ENCODE measurements at places on chromosomes 16 and 17.

GRCh38 chr16:30748634-30749445 lies 615 bp downstream of the PHKG2 start:
- DNase-seq, result no peak

DNA sequence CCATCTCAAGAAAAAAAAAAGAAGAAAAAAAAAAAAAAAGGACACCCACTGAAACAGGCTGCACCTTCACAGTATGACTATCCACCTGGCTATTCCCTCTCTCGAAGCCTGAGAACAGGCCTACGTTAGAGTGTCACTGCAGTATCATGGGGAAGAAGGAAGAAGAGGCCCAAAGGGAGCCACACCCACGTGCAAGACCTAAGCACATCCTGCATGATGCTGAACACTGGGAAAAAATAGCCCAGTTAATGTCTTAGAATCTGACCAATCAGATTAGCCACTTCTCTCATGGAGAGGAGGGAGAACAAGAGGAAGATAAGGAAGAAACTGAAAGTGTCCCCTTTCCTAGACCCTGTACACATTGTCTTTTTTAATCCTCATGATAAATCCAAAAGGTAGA lies 19.5 kb upstream of the MED13 start:
- DNase-seq, result no peak

GRCh38 chr16:14148016-14148415 lies 76.9 kb downstream of the MRTFB start:
- DNase-seq, result no peak

DNA sequence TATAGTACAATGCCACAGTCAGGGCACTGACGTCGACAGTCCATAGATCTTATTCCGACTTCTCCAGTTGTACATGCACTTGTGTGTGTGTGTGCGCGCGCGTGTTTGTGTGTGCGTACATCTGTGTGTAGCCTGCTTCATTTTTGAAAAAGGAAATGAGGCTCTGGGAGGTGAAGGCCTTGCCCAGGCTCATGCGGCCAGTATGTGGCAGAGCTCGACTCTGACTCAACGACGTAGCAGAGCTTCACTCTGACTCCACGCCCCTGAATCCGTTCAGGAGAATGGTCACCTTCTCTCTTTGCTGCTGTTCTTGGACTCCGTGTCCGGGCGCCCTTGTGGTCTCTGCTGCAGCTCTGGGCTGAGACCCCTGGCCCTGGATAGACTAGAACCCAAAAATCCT lies 81.6 kb upstream of the CIBAR2 start:
- DNase-seq, result no peak

- DNase-seq, result peak; percentile 63
These were observed 14.4 kb downstream of the CDIPT start for GRCh38 chr16:29848420-29849297.

DNA sequence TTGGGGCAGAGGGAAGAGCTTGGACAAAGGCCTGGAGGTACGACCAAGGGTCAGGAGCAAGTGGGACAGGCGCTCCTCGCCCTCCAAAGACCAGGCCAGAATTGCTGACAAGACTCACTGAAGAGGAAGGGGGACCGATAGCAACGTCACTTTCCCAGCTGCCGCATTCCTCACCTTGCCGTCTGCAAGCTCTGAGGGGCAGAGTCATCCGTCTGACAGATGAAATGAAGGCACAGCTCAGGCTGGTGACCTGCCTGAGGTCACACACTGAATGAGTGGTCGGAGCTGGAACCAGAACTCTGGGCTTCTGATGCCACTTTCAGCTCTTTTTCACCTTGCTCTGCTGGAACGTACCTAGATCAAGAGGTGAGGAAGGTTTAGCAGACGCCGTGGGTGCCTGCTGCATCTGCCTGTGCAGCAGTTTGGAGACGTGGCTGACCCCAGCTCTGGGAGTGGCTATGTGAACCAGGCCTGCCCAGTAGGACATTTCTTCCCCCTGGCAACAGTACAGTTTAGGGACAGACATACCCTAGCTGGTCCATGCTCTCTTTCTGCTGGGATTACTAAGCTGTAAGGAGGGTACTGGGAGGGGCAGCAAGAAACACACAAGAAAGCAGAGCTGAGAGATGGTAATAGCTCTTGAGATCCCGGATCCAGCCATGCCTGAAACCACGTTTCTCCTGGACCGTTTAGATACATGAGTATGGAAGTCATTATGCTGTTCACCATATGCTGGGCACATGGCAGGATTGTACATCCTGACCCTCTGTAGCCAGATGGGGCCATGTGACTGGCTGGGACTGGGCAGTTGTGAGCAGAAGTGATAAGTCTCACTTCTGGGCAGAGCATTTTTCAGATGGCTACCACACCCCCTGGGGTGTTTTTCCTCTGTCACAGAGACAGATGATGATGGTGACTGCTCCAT lies 50.9 kb downstream of the IL21R start:
- no peak for DNase-seq

- DNase-seq, result no peak
These were observed 208.0 kb downstream of the FOXL1 start for GRCh38 chr16:86786338-86786737.

GRCh38 chr16:22879466-22879865 lies 65.5 kb downstream of the HS3ST2 start:
- no peak for DNase-seq

DNA sequence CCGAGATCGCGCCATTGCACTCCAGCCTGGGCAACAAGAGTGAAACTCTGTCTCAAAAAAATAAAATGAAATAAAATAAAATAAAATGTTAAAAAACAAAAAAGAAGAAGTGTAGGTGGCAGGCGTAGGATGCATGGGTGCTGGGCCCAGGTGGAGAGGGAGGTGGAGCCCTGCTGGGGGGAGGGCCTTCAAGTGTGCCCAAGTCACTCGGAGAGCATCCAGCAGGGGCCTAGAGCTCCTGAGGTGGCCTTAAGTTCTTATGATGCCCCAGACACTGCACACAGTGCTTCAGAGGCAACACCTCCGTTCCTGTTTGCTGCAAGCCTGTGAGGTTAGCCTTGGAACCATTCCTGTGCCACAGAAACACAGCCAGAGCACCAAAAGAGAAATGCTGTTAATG lies 23.2 kb downstream of the IL4R start:
- no peak for DNase-seq

DNA sequence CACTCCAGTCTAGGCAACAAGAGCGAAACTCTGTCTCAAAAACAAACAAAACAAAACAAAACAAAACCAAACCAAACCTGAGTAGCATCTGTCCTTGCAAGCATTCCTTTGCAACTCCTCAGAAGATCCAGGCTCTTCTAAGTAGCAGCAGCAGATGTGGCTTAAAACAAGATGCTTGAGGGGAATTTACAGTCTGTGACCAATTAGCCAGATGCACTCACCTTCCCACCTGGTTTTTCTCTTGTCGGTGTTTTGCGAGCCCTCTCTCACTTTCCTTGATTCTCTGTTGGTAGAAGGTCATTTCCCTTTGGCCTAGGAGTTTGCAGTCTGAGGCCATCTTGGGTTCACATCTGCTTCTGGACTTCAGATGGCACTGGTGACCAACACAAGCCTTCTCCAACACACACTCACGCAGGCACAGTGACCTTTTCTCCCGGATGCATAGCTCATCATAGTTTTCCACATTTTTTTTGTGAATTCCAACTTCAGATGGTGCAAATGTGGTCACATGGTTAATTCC lies 276.8 kb downstream of the STX8 start:
- no peak for DNase-seq

DNA sequence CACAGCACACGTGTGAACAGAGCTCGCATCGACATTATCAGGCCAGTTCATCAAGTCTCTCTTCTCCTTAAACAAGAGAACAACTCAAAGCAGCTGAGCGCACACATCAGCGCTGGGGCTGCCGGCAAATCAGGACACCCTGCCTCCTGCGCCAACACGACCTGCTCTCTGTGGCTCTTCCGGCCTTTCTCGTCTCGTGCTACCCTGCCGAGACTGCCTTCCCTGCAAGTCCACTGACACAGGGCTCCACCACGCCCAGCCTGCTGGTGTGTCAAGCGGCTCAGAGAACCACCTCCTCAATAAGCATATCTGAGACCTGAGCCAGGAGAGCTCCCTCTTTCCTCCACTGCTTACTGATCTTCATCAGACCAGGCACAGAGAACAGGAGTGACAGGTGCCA lies 96.9 kb downstream of the ZNF778 start:
- DNase-seq, result no peak

- no peak for DNase-seq
These were observed 70.1 kb downstream of the CMIP start for GRCh38 chr16:81514568-81515258.

DNA sequence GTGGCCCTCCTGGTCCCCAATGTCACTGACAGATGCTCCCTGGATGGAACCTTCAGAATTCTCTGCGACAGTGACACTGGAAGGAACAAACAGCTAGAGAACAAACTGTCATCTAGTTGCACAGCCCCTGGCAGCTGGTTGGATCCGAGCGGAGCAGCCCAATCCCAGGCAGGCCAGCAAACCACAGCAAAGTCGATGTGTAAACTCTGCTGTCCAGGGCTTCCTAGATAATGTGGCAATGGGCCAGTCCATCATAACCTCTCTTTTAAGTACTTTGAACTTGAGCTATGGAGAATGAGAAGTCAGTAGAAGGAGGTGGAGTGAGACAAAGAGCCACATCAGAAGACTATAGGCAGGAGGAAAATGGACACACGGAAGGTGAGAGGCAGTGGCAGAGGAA lies 323.0 kb downstream of the CBLN1 start:
- DNase-seq, result no peak

GRCh38 chr16:4463522-4464163 lies 10.8 kb downstream of the NMRAL1 start:
- DNase-seq, result no peak

GRCh38 chr16:84360748-84361147 lies 7.6 kb upstream of the ATP2C2 start:
- no peak for DNase-seq

- DNase-seq, result no peak
These were observed 30.5 kb downstream of the CUEDC1 start for GRCh38 chr17:57924677-57925076.

GRCh38 chr17:5838661-5839300 lies 231.4 kb upstream of the WSCD1 start:
- DNase-seq, result no peak

GRCh38 chr16:66286527-66286926 lies 80.0 kb upstream of the CDH5 start:
- DNase-seq, result no peak

DNA sequence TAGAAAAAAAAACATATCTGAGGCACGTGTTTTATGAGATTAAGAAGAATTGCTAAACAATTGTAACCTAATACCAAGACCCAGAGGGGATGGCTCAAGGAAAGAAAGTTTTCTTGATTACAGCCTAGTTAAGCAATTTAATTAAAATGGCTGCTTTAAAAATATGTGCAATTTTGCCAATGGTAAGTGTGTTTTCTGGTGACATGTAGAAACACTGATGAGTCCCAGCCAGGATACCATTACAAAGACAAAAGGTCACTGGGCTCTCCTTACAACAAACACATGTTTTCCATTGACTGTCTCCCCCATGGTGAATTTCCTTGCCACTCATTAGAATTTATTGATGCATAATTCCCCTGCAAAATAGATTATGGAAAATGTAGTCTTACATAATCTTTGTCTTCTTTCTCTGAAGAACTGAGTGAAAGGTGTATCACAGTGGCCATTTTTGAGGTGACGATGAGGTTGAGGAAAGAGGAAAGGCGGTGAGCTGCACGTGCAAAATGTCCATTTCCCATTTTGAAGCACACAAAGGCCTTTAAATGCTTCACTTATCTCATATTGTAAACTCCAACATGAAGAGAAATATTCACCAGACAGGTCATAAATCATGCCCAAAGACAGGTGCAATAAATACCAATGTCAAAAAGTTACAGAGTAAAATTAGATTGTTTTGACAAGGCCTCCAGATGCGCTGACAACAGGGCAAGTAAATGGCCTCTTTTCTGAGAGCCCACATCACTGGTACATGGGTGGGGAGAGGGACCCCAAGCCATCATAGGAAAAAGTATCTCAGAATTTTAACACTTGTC lies 696.9 kb downstream of the KCNJ2 start:
- no peak for DNase-seq

GRCh38 chr16:72372087-72373045 lies 200.4 kb upstream of the PMFBP1 start:
- no peak for DNase-seq

GRCh38 chr17:78211032-78211431 lies 3.0 kb upstream of the BIRC5 start:
- DNase-seq, result no peak

- peak; percentile 46 for DNase-seq
These were observed 45.6 kb upstream of the HOXB9 start for GRCh38 chr17:48671697-48672171.

DNA sequence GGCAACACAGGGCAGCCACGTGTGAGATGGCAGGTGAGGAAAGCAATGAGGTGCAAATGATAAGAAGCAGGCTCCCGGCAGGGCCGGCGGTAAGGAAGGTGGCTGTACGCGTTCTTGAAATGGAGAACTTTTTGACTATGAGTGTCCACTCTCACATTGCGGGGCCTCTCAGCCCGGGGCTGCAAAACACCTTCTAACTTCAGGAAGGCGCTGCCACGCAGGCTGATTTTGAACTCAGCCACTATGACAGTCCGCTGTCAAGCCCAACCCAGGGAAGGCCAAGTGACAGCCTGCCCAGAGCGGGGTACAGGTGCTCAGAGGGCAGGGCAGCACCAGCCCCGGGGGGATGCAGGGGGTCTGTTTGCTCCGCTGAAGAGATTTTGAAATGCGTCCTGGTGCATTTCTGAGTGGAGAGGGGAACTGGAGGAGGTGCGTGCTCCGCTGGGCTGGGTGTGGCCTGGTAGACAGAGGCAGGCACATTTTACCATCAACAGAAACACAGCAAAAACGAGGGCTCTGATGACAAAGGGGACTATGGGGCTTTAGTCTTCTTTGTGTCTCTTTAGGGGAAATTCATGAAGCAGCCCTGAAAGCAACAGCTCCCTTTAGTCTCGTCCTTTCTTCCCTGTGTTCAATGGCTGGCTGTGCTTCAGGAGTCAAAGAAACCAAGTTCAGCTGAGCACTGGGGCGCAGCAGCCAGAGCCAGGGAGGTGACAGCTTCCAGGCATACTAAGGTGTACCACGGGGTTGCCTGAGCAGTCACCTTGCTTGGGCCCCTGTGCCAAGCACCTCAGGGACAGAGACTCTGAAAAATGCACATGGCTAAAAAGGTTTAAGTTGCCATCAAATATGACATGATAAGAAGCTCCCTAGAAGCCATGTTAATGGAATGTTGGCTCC lies 14.6 kb upstream of the SREBF1 start:
- DNase-seq, result no peak

DNA sequence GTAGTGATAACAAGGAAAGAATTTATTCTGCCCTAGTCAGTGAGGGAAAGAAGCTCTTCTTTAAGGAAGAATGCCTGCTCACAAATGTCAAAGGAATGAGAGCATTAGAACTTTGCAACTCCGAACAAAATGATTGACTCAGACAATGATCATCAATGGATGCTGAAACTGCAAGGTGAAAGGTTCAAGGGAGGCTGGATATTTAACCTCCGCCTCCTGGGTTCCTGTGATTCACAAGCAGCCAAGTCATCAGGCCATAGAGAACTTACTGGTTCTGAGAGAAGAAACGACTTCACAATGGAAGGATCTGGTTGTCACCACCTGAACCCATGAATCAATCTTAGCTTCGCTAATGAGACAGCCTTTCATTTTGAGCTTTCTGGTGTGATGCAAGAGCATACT lies 16.0 kb upstream of the SCNN1B start:
- DNase-seq, result no peak

GRCh38 chr16:82088483-82088882 lies 53.4 kb downstream of the HSD17B2 start:
- no peak for DNase-seq

- no peak for DNase-seq
These were observed 723.9 kb downstream of the MAF start for GRCh38 chr16:78876671-78877070.
